ENCODE measurements at places on chromosomes 1 and 21.

GRCh38 chr1:232968965-232969364 is 18.6 kb downstream of the NTPCR start:
- no peak for DNase-seq

GRCh38 chr1:93552741-93553455 is 105.0 kb downstream of the FNBP1L start:
- no peak for DNase-seq

DNA sequence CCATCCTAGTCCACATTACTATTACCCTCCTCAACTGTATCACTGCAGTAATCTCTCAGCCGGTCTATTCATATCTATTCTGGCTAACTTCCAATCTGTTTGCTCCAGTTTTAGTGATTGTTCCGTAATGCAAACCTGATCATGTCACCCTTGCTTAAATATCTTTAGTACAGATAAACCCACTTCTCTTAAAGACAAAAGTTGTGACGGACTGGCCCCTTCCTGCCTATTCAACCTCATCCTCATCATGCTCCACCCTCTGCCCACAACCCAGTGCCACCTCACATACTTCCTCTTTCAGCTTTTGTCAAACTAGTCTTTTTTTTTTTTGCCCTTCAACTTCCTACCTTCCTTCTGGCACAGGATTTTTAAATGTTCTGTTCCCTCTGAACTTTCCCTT is 2.8 kb upstream of the C1orf162 start:
- DNase-seq = no peak

GRCh38 chr1:118898712-118899111 is 89.4 kb downstream of the TBX15 start:
- DNase-seq = no peak

DNA sequence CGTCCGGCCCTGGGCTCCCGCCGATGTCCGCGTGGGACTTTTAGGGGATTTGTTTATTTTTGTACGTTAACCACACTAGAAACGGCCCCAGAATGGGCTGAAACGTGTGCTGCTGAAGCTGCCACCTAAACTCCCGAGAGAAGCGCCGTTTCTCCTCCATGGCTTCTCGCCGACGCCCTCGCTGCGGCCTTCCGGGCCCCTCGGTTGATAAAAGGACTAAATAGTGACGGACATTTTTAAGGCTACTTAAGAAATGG is 678 bp upstream of the PTTG1IP start:
- DNase-seq = no peak

GRCh38 chr1:225554216-225554812 is 98.6 kb downstream of the ENAH start:
- DNase-seq = no peak
